ENCODE measurements at places on chromosomes 5 and 9. TPM values are rescaled to one million over a fixed set of nuclear protein-coding genes. Genes with fewer than 3 reads are reported as not detected.
A peak's percentile ranks its signal among the peaks of the same experiment; 100 is the strongest.

GRCh38 chr5:142663246-142663645 lies 22.6 kb downstream of the FGF1 start:
- no peaks in the 10 kb centered on the region for H3K4me1 ChIP-seq
- H3K27ac ChIP-seq, result no peak overlapping the region
- H3K4me3 ChIP-seq, result no peak overlapping the region
- H3K36me3 ChIP-seq, result no peaks in the 10 kb centered on the region
- no peak for DNase-seq

The RAB24 gene
- 30.3 TPM for total RNA-seq

The STK32A gene
- 3.3 TPM for total RNA-seq

GRCh38 chr9:122562134-122562760 lies 9.3 kb downstream of the OR1N2 start:
- no peak for DNase-seq
- H3K36me3 ChIP-seq, result no peaks in the 10 kb centered on the region
- no peaks in the 10 kb centered on the region for H3K4me1 ChIP-seq
- no peak overlapping the region for H3K27ac ChIP-seq
- H3K4me3 ChIP-seq, result no peak overlapping the region

DNA sequence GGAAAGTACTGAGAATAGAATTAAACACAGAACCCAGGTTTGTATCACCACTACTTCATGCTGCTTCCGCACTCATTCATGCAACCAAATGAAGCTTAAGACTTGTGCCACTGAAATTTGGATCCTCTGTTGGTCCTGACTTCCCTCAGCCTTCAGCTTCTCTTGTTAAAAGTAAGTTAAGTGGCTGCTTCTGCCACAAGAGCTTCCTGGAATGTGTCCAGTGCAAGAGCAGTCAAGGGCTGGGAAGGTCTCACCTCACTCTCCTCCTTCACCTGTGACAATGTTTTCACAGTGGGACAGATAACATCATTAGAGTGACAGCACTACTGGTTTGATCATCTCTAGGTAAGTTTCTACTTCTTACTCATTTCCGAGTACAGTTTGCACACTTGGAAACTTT lies 7.9 kb downstream of the SNCAIP start:
- peak overlapping the region; percentile 21 for H3K27ac ChIP-seq
- DNase-seq, result no peak
- no peak overlapping the region for H3K4me3 ChIP-seq
- peaks cover 28% of the 10 kb centered on the region for H3K36me3 ChIP-seq

The S1PR3 gene
- 38.3 TPM for total RNA-seq

The C1QTNF3 gene
- total RNA-seq, result 9.8 TPM

The LYRM7 gene
- total RNA-seq, result 8.6 TPM

The MYORG gene
- total RNA-seq, result 4.9 TPM

DNA sequence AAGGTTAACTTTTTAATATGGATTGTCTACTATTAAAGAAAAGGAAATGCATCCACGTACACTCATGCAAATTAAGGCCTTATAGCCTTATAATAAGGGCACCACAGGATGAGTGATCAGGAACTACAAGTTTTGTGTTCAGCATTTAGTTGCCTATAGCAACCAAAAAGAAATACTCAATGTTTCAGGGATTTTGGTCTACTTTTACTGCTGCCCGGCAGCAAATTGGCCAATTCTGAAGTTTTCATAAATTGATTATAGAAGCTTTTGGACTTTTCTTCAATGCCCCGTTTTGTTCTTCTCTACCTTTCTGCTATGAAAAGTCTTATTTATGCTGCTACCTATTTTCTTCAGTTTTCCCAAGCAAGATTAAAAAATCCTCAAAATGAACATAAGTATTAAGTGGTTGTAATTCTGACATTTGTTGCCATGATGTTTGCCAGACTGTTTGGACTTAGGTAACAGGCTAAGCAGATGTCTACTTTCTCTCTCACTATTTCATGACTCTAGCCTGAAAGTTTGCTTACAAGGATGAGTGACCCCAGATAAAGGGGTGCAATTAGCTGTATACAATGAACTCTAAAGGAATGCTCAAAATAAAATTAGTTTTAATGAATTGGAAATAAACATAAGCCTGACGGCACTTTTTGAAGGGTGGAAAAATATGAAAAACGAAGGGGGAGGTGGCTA lies 391.5 kb upstream of the DAB2 start:
- H3K4me3 ChIP-seq, result no peak overlapping the region
- H3K27me3 ChIP-seq, result no peaks in the 10 kb centered on the region
- H3K4me1 ChIP-seq, result peaks cover 8% of the 10 kb centered on the region
- H3K27ac ChIP-seq, result peak overlapping the region; percentile 33
- DNase-seq, result no peak

- H3K4me3 ChIP-seq, result no peak overlapping the region
- H3K4me1 ChIP-seq, result peaks cover 4% of the 10 kb centered on the region
These were observed 4.9 kb downstream of the FRMD3 start for GRCh38 chr9:83533296-83533695.

DNA sequence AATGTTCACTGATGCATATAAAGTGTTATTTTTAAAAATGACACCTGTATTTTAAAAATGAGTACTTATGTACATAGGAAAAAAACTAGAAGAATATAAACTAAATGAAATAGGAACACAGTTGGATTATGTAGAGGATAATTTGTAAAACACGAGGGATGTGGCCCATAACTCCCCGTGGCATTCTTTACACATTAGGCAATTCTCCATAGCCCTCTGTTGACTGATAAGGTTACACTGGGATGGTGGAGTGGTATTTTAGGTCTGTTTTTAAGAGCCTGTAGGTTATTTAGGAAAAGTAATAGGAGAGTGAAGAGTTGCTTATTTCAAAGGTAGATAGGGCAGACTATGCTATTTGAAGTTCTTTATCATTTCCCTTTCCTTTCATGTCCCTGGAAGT lies 1.8 kb downstream of the CAVIN4 start:
- peaks cover 10% of the 10 kb centered on the region for H3K36me3 ChIP-seq
- H3K4me3 ChIP-seq, result no peak overlapping the region
- peaks cover 5% of the 10 kb centered on the region for H3K4me1 ChIP-seq
- no peak overlapping the region for H3K27ac ChIP-seq
- no peaks in the 10 kb centered on the region for H3K27me3 ChIP-seq
- no peak for DNase-seq
